ENCODE measurements at places on chromosomes 13 and 19.

DNA sequence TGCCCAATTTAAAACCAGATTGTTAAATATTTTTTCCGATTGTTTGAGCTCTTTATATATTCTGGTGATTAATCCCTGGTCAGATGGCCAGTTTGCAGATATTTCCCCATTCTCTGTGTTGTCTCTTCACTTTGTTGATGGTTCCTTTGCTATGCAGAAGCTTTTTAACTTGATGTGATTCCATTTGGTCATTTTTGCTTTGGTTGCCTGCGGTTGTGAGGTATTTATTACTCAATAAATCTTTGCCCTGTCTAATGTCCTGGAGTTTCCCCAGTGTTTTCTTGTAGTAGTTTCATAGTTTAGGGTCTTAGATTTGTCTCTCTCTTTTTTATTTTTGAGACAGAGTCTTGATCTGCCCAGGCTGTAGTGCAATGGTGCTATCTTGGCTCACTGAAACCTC lies 23.8 kb upstream of the LMO7 start:
- DNase-seq: no peak

GRCh38 chr13:80069374-80069773 lies 271.6 kb downstream of the SPRY2 start:
- no peak for DNase-seq

DNA sequence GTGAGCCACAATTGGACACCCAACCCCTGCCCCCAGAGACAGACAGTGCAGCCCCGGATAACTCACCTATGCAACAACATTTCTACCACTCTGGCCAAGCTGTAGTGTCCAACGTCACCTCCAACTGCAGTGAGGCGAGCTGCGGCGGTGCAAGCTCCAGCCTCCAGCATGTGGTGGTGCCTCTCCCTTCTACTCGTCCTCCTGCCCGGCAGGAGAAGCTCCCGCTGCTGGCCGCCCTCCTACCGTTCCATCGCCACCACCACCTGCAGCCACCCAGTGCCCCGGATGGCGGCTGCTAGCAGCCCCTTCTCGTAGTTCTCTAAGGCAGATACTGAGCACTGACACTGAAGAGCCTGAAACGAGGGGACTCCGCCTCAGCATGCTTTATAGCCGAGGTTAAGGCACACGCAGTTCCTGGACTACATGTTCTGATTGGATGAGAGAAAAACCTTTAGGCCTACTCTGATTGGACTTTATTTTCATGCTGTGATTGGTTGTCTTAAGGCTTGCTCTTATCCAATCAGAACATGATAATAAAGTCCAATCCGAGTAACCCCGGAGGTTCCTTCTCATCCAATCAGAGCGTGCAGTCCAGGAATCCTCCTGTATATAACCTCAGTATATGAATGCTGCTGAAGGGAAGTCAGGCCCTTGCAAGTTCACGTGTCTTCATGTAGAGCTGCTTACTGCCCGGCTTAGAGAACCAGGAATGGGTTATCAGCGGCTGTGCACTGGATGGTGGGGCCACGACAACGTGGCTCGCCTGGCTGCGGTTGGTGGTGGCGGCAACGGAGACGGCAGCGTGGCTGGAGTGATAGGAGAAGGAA lies 63.5 kb downstream of the TUBA3C start:
- DNase-seq: no peak

DNA sequence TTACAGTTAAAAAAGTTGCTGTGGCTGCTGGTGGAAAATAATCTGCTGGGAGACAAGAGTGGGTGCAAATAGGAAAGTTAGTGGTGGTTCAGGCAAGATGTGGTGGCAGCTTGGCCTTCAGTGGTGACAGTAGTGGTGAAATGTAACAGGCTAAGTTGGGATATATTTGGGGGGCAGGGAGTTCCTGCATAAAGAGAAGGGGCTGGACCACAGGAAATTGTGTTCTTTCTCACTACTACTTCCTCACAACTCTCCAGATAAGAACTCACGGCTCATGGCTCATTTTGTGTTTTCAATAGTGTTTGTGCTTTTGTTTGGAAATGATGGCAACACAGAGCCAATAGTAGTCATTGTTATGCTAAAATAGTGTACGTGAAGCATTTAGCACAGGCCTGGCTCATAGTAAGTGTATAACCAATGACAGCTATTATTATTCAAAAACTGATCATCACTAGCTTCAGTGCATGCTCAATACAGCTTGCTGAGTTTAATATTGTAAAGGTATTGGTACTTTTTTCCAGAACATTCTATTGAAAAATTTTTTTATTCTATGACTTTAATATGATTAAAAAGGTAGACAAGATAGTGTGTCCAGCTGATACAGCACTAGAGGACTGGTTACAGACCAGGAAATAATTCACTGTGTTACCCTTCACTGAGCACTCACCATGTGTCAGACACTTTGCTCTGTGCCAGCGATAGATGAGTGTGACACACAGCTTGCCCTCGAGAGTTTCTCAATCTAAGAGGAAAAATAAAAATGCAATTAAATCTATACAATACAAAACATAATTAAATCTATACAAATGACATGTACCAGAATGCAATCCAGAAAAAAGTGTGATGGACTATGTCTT lies 209.8 kb downstream of the POU4F1 start:
- no peak for DNase-seq

GRCh38 chr13:35046587-35046986 lies 104.5 kb downstream of the NBEA start:
- no peak for DNase-seq

DNA sequence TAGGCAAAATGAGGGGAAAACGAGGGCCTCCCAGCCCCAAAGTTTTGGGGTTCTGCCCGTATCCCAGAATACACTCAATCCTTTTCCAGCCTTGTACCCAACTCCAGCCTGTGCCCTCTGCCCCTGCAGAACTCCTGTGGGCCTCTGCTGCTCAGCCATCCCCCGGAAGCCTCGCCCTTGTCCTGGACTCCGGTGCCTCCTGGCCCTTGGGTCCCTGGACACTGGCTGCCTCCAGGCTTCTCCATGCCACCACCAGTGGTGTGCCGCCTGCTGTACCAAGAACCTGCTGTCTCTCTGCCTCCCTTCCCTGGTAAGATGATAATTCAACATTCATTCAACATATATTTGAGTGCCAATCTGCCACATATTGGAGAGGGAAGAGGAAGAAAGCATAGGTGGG lies 3.8 kb downstream of the DMRTC2 start:
- no peak for DNase-seq

- DNase-seq: no peak
Observed at GRCh38 chr13:87356314-87356713, 314.9 kb upstream of the SLITRK5 start.

GRCh38 chr19:53812335-53812734 lies 11.8 kb downstream of the NLRP12 start:
- DNase-seq: no peak

GRCh38 chr13:77975358-77976042 lies 56.9 kb upstream of the EDNRB start:
- no peak for DNase-seq

DNA sequence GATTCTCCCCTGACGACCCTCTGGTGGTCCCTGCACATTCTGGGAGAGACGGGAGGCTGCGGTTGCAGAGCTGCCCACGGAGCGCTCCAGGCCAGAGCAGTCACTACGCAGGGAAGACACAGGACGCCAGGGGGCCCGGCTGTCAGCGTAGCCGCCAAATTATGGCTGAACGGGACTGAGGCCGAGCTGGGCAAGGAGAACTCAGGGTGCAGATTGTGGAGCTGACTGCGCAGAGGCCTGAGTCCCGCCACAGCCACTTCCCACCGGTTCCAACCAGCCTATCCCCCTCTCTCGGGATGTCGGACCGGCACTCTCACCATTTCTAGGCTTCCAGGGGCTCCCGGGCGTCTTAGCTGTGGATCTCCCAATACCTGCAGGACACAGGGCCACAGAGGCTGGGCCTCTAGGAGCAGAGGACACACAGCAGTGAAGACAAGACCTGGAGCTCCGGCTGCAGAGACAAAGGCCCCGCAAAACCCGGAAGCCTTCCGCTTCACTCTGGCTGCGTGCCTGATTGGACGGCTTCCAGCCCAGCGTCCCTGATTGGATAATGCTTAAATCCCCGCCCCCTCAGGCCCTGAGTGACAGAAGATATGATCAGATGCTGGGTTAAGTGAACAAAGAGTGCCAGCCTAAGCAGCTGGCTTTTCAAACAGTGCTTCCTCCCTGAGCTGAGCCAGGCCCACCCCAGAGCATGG lies at the start of gene ZNF737:
Gene ZNF737, minus strand, starts transcription at position 461 of the 698 bp plus-strand sequence. Its CDS starts 141 bp downstream, at position 320.
- DNase-seq: peak; percentile 36

- no peak for DNase-seq
Observed at GRCh38 chr13:26075498-26075897, 23.7 kb upstream of the SHISA2 start.

- no peak for DNase-seq
Observed at GRCh38 chr19:16288544-16288943, 36.1 kb upstream of the KLF2 start.

- no peak for DNase-seq
Observed at GRCh38 chr13:94602467-94602866, 810 bp downstream of the GPR180 start.

- no peak for DNase-seq
Observed at GRCh38 chr13:96141032-96141431, 51.1 kb downstream of the HS6ST3 start.

DNA sequence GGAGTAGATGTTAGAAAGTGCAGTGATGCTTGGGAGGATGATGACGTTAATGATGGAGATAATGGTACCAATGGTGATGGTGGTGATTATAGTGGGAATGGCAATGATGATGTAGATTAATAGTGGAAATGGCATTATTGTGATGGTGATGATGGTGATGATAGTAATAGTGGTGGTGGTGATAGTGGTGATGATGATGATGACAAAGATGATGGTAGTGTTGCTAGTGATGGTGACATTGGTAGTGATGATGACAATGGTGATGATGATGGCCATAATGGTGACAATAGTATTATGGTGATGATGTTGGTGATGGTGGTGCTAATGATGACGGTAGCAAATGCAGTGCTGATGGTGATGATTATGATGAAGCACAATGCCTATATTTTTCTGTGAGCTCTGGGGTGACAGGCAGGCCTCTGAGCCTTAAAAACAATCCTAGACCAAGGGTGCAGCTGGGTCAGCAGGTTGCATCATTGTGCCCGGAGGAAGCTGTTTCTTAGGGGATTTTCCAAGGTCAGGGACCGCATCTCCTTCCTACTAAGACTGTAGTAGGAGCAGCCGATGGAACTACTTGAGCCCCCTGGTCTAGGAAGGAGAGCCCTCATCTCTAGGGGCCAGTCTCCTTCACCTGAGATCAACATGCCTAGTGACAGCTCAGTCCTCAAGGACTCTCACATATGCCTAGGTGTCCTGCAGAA lies 7.8 kb downstream of the CEACAM18 start:
- DNase-seq: no peak

GRCh38 chr19:35177377-35178274 lies 23.1 kb downstream of the FXYD5 start:
- no peak for DNase-seq

DNA sequence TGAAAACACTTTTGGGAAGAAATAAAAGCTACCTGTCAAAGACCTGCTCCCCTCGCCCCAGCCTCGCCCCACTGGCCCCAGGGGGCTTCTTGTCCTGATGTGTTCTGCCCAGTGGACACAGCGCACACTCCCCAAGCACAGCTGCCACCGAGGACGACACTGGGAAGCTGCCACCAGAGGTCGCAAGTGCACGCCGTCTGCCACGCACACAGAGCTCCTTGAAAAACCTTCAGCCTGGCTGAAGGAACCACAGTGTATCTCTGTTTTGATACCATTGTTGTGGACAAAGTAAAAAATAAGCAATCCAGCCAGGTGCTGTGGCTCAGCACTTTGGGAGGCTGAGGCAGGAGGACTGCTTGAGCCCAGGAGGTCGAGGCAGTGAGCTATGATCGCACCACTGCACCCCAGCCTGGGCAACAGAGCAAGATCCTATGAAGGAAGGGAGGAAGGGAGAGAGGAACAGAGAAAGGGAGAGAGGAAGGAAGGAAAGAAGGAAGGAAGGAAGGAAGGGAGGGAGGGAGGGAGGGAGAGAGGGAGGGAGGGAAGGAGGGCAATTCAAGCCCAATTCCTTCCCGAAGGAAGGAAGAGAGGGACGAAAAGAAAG lies 57.3 kb downstream of the CEBPG start:
- no peak for DNase-seq

- no peak for DNase-seq
Observed at GRCh38 chr19:9570255-9570654, 14.0 kb downstream of the ZNF121 start.

- DNase-seq: no peak
Observed at GRCh38 chr13:69946511-69946910, 161.1 kb upstream of the ATXN8OS start.

DNA sequence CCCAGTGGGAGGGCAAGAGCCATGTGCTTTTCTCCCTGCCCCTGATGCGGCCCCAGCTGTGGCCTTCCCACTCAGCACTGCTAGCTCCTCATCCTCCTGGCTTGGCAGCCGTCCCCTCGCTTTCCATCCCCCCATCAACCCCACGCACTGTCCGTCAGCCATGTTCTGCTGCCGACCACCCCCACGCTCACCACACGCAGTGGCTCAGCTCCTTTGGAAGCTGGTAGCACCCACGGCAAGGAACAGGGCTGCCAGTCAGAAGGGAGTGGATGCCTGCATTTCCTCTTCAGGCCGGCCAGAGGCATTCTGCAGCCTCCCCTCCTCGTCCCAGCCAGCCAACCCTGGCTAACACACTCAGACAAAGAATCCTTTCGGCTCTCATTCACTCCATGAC lies 6.3 kb downstream of the CALM3 start:
- DNase-seq: no peak

- no peak for DNase-seq
Observed at GRCh38 chr13:106599875-106600797, 32.2 kb upstream of the ARGLU1 start.

DNA sequence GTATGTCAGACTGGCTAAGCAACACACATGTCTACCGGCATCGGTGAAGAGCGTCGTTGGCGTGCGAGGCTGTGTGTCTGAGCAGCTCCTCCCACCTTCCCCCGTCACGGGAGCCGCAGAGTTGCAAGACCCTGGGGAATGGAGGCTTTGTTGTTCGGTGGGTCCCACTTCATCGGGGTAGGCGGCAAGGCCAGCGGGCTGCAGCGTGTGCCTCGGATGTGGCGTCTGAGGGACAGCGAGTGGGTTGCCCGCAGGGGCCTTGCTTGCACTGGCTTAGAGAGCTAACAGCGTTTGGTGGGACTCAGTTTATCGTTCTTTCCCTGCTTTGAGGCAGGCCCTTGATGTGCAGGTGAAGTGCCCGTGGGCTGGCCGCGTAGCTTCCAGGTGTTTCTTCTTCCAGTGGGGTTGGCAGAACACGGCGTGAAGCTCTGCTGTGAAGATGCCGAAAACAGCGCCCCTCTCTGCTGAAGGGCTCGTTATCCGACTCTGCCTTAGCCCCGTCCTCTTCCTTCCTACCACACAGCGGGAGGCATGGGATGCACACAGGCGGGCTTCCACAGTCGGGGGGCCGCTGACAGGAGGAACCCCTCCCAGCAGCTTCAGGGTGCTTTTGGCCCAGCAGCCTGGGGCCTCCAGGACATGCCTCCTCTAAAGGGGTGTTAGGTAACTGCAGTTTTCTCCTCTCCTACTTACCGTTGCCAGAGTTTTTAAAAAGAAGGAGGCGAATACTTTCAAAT lies 85.2 kb downstream of the ATP11A start:
- no peak for DNase-seq

Data from GOT3 (cell line).